ENCODE measurements at places on chromosomes 4 and X.

DNA sequence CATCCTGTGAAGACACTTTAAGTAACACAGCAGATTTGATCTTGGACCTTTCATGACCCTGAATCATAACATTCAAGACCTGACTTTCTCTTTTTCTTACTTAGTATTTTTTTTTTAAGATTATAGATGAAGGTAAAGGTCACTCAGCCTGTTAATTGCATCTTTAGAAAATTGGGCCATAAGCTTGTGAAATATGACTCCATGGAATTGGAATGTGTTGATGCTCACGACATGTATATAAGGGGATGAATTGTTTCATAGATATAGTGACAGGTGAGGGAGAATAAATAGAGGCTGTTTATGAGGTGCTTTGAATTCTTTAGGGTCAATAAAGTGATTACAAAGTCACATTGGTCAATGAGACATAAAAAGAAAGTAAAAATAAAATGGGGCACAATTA, 27.7 kb upstream of the HS3ST1 start:
- no peak for DNase-seq

- DNase-seq, result no peak
Measured at GRCh38 chrX:120109378-120109777, 6.3 kb downstream of the RHOXF1 start.

DNA sequence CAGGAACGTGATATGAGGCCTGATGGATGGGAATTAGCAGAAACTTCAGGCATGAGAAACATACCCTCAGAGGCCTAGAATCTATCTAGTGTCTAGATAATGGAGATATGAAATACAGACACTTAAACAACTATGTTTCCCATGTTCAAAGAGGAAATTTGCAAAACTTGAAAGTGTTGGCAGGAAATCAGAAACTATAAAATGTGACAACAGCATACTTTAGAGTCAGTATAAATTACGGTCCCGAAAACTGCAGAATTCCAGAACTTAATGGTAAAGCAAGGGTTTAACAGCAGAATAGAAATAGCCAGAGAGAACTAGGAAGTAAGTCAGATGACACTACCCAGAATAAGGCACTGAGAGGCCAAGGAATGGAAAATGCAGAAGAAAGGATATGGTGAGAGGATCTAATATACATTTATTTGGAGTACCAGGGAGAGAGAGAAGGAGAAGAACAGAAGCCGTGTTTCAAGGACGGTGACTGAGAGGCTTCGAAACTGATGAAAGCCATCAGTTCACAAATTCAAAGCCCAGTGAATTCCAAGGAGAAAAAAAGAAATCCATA, 7.4 kb downstream of the HTT-AS start:
- DNase-seq, result no peak

DNA sequence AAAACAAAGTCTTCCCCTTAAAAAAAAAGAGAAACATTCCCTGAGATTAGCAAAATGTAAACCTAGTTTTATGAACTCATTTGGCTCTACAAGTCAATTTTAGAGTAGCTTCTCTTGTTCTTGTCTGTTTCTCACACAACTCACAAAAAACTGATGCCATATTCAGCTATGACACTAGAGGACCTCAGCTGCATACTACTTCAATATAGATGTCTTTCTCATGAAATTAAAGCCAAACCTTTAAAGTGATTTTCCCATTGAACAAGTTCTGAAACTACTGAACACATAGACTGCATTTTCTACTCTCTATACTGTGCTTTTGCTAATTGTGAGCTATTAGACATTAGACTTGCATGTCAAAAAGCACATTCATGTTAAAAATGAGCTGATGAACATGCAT, 49.8 kb downstream of the TBCK start:
- no peak for DNase-seq

DNA sequence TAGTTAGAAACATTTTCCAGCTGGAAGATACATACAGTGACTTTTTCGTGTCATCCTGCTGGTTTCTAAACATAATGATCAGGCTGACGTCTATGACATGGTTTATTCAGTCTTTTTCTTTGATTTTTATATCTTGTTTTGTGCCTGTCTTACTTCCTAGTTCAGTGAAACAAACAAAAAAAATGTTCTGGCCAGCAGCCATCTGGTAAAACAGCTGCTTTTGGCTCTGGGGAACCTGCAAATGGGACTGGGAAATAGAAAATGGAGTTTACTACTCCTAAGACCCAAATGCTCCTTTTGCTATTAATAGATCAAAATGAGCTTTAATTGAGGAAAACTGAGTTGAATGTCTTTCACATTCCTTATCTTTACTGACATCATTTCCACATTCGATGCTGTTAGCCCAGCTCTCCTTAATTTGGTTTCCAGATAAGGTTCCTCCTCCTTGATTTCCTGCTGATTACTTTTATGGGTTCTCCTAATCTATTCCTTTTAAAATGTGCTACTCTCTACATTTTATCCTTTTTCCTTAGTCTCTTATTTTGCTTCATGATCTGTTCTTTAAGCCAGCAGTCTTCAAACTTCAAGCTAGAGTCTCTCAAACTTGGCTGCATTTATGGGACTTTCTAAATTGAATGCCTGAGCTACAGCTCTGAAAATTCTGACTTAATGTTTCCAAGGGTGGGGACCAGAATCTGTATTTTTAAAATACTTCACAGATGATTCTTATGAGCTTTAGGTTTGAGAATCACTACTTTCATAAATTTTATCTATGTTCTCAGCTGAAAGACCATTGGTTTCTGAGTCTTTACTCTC, 499.5 kb downstream of the ANKRD50 start:
- no peak for DNase-seq

- no peak for DNase-seq
Measured at GRCh38 chrX:39602195-39602594, 495.6 kb downstream of the BCOR start.

GRCh38 chr4:154709550-154709949, 34.2 kb upstream of the LRAT start:
- DNase-seq, result no peak

DNA sequence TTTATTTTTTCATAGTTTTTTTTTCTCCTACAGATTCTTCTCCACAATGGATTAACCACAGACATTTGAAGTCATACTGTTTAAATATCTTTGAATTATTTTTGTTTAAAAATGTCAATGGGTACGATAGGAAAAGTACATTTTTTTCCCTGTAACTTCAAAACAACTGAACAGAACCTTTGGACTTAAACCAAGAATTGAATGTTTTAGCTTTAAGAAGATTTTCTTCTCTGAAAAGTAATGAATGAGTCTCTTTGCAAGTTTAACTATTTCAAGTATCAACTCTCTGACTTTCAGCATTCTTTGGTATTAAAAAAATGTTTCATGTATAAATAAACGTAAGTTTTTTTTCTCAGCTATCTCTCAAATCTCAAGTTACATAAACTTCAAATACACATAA, 364.3 kb downstream of the FBXO8 start:
- no peak for DNase-seq

DNA sequence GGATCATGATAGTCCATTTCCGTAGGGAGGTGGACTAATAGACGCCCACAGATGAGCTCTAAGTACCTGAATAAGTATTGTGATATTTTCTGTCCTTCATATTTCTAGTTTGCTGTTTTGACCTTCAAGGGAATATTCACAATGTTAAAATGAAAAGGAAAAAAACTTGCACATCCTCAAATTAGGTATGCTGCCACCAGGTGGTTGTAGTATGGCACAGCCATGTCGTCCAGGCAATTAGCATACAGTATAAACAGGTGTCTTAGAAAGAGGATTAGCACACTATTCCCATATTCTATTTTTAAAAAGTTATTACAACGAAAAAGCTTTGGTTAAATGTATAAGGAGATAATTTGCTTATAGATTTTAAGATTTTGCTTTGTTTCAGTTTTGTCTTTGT, 802.0 kb downstream of the RPA4 start:
- DNase-seq, result no peak

DNA sequence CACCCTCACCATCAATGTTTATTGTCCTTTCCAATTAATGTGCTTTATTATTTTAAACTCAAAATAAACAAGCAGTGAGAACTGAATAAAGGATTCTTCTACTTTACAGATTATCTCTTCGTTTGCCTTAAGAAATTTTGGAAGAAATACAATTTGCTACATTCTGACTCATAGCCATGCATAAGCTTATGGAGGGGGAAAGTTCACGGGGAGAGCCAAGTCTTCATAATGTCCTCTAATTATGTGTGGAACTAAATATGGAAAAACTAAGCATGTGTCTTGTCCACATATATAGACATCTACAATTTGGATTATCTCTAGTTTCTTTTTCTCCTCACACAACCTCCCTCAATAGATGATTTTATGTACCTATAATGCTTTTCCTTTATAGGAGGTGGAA, 17.5 kb downstream of the CXCL13 start:
- DNase-seq, result no peak

DNA sequence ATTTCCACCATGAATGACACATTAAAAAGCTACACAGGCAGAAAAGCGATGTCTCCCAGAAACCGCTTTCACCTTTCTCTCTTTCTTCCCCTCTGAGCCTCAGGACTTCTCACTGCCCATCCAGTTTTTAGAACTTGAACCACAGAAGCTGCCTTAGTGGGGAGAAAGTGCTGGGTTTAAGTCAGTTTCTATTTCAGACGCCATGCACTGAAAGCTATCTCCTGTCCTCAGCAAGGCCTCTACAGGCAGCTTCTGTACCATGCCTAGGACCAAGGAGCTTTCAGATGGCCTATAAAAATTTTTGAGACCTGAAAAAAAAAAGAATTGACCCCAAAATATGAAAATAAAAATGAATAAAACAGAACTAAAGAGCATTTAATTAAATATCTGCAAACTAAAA, 34.5 kb downstream of the RAB33B start:
- no peak for DNase-seq

DNA sequence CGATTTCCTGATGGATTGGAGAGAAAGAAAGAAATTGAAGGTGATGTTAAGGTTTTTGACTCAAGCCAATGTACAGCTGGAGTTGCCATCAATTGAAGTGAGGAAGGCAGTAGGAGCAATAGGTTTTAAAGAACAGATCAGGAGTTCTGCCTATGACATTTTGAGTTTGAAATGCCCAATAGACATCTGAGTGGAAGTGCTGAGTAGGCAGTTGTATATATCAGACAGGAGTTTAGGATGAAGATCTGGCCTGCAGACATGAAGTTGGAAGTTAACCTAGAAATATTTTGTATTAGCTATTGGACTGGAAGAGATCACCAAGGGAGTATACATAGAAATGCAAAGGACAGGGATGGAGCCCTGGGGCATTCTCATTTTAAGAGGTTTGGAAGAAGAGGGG, 12.9 kb upstream of the TMSB15B start:
- no peak for DNase-seq

- no peak for DNase-seq
Measured at GRCh38 chrX:42797651-42798269, 19.8 kb upstream of the PPP1R2C start.

DNA sequence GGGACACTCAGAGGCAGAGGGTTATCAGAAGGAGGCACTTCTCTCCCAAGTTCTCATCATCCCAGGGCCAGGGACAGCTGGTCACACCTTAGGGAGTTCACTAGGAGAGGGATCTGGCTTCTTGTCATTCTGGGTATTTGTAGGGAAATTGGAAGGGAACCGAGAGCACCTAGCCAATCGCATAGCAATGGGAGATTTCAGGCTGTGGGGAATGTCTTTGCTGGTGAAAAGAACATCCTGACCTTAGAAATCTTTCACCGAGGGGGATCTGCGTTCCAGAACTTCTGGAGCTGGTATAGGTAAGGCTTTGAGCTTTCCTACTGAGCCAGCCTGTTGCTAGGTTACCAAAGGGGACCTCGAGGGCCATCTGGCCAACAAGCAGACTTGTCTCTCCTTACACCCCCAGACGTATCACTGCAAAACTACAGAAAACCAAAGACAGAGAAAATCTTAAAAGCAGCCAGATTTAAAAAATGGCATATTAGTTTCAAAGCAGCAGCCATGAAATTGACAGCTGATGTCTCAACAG, 6.8 kb downstream of the HTT-AS start:
- DNase-seq, result no peak

DNA sequence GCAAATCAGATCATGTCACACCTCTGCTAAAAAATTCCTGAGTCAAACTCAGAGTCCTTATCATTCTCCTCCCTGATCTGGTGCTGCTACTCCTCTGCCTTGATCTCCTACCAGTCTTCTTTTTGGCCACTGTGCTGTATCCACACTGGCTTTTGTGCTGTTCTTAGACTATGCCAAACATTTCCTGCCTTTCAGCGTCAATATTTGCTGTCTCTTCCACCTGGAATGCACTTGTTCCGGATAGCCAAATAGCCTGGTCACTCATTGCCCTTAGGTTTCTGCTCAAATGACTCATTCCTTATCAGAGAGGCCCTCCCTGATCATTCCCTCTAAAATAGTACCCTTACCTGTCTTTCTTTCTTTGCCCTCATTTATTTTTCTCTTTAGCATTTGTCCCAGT, 24.4 kb upstream of the RP2 start:
- DNase-seq, result no peak

- DNase-seq, result no peak
Measured at GRCh38 chrX:101191217-101191750, 28.3 kb upstream of the DRP2 start.

- DNase-seq, result no peak
Measured at GRCh38 chr4:184924516-184924915, 93.8 kb upstream of the HELT start.

GRCh38 chrX:25158635-25159034, 142.9 kb upstream of the ARX start:
- DNase-seq, result no peak

DNA sequence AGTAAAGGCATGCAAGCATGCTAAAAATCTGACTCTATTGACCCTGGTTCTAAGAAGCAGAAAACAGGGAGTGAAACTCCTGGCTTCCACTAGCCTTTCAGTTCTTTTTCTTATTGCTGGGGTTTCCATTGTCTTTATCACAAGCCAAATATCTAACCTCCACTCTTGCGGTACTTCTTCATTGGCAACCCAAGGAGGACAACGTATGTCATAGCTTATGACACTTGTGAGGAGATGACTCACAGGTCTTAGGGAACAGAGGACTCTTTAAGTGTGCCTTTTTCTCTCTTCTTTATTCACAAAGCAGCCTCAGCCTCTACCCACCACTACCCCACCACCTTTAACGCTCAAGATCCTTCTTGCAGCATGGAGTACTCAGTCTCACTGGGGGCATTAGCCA, 124.2 kb downstream of the GUCY2F start:
- no peak for DNase-seq

- no peak for DNase-seq
Measured at GRCh38 chrX:23980011-23980441, 47.0 kb downstream of the KLHL15 start.

DNA sequence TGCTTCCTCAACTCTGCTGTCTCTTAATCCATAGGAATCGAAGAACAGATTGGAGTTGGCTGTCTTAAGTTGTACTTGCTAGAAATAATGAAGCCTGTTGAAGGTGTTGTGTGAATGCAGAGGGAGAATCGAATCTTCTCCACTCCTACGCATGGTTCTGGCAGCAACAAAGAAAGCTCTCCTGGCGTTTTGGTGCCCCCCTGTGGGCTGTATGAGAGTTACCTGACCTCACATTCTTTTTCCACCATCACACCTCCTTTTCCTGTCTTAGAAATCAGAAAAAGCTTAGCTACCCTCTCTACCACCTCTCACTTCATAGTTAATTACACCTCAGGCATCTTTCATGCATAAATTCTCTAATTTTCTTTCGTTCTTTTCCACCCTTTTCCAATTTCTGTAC, 16.3 kb downstream of the KLF8 start:
- DNase-seq, result peak; percentile 25

- DNase-seq, result no peak
Measured at GRCh38 chr4:4641254-4641653, 99.4 kb upstream of the STX18 start.

- DNase-seq, result no peak
Measured at GRCh38 chrX:17547658-17548057, 172.7 kb downstream of the NHS start.
